MCF 10A (cell line): ENCODE measurements at places on chromosomes 12 and 14. TPM values are rescaled to one million over a fixed set of nuclear protein-coding genes. Genes with fewer than 3 reads are reported as not detected.

Gene MYF6
- not detected in 2 replicates for total RNA-seq

Gene TAS2R19
- 2.7 and 3.4 TPM in 2 replicates for total RNA-seq

Gene TMPRSS12
- total RNA-seq = not detected in 2 replicates

Gene DUSP6
- total RNA-seq = 99.9 and 149 TPM in 2 replicates

Gene YARS2
- 27.2 and 30.1 TPM in 2 replicates for total RNA-seq

DNA sequence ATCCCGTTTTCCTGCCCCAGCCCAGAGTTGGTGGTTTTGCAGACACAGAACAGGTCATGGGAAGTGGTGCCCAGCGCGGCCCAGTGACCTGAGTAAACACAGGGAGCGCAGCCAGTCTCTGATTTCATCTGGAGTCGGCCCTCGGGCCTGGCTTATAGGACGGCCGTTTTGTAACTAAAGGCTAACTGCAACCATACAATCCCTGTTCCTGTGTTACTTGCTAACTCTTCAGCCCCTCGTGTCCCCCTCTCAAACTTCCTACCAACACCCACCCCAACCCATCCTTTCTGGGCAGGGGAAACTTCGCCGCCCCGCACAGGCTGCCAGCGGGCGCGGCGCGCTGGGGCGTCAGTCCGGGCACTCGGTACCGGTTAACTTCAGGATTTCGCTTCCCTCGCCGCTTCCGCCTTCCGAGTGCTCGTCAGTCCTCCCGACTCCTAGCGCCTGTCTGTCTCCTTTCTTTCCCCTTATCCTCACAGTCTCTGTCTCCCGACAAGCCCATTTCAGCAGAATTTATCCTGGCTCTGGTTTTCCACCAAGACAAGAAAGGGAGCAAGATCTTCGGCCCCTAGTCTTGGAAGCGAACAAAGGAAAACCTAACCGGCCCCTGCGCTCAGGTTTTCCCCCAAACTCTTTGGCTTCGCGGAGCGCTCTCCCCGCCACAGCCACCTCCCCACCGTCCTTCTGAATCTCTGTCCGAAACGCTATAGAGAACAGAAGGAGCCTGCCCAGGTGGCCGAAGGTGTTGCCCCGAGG lies 2.0 kb downstream of the SIX1 start:
- no peak for DNase-seq

Gene CLEC4A
- total RNA-seq = 0.79 and 1.3 TPM in 2 replicates

GRCh38 chr12:92502417-92503028 lies 200.3 kb upstream of the PLEKHG7 start:
- DNase-seq = peak; percentile 24

DNA sequence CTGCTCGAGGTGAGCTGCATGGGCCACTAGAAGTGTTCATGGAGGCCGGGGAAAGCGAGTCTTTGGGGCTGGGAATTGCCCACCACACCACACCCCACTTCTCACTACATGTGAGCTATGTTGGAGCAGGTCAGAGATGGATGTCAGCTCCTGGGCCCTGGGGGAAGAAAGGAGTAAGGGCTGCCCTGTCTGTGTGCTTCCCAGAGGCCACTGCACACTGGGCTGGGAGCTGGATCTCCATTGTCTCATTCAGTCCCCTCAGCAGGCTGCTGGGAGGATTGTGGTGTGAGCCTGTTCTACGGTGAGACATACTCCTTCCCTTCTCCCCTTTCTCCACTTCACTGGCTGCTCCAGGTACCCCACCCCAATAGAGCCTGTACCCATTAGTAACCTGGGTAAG lies 10.5 kb downstream of the FIGNL2 start:
- no peak for DNase-seq

Gene KERA
- total RNA-seq = not detected in 2 replicates

Gene ACIN1
- 197 and 213 TPM in 2 replicates for total RNA-seq

DNA sequence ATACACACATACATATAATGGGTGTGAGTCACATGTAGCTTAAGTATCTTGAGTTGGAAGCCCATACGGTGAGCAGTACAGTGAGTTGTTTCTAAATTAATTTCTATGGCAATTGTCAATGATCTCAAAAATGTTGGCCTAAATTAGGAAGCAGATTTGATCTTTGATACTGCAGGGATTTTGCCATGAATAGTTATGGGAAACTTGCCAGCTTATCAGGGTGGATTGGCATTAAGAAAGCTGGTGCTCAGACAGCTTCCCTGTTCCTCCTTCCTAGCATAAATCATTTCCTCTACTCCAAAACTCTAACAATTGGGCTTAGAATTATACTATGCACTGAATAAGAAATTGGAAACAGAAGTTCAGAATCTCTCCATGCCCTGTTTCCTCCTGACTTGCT lies 150.9 kb upstream of the FRMD6 start:
- DNase-seq = no peak
